ENCODE measurements at places on chromosomes 2 and 18.

- no peak for DNase-seq
Observed at GRCh38 chr2:215280326-215280725, 31.5 kb upstream of the ATIC start.

GRCh38 chr18:8496186-8496585, 113.1 kb upstream of the RAB12 start:
- no peak for DNase-seq

DNA sequence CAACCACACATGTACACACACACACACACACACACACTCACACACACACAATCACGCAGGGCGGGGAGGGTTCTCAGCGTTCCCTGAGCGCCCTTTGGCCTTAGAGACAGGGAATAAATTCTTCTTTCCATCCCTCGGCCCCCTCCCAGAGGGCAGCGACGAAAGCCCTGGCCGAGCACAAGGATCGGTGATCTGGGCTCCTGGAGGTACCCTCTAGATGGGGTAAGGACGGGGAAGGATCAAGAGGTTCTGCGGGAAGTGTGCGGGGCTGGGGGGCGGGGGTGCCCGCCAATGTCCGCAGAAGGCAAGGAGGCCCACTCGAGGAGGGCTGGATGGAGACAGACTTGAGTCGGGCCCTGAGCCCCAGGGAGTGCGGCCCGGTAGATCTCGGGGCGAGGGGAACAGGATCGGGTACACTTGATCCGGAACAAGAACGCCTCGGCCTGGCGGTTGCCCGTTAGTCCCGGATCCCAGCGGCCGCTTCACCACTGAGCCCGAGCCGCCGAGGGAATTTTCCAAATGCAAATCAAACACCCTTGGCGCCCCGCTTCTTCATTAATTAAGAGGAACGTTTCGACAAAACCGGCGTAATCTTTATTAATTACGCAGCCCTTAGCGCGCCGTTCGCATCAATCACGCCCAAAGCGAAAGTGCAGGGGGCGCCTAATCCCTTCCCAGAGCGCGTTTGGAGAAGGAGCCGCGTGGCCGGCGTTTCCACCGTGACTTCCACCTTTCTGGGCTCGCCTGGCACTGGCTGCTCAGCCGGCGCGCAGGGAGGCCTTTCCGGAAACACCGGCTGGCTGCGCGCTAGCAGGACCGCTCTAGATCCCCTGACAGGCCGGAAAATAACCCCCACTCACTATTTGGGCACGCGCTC, 7.0 kb upstream of the PAX3 start:
- DNase-seq = peak; percentile 63

DNA sequence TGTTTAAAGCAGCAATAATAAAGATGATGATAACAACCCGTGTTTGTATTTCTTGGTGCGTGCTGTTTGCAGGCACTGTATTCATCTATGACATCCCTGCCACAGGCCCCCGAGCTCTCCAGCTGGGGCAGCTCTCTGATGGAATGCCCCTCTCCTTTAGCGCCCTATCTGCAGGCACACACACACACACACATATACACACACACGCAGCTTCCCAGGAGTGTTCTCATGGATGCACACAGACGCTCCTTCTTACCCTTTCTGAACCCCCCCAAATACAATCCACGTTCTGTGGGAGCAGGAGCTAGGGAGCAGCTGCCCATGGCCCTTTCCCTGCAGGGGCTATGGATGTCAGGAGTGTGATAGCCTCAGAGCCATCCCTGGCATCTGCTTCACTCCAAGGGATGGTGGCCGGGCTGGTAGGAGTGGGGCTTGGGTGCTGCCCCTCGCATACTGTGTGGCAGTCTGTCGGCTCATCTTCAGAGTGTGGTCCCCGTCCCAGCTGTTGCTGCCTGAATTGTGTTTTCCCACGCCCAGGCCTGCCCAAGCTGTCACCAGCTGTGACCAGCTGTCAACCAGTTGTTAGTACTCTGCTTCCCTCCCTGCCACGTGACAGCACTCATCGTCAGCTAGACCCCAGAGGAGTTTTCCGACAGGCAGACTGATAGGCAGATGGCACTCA, 50.8 kb upstream of the MYCN start:
- no peak for DNase-seq

- no peak for DNase-seq
Observed at GRCh38 chr18:40739029-40739428, 1216.0 kb upstream of the PIK3C3 start.

- DNase-seq = no peak
Observed at GRCh38 chr2:120132190-120132589, 91.0 kb downstream of the TMEM185B start.

DNA sequence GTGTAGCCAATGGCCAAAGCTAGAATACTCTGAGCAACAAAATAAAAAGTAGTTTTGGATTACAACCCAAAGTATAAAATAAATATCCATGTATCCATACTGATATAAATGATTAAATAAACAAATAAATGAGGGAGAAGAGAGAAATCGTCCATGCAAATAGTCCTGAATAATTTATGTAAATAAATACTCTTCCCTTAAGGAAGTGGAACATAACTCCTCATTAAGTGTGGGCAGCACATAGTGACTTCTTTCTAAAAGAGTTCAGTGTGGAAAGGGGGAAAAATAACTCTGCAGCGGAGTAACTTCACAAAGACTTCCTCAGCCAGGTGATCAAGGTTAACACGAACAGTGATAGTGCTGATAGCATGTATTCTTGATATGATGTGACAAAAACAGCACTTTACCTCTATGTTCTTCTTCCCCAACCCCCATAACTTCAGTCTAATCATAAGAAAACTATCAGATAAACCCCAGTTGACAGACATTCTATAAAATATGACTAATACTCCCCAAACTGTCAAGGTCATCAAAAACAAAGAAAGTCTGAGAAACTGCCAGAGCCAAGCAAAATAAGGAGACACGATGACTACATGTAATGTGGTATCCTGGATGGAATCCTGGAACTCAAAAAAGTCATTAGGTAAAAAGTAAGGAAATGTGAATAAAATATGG, 30.7 kb downstream of the METTL8 start:
- no peak for DNase-seq

DNA sequence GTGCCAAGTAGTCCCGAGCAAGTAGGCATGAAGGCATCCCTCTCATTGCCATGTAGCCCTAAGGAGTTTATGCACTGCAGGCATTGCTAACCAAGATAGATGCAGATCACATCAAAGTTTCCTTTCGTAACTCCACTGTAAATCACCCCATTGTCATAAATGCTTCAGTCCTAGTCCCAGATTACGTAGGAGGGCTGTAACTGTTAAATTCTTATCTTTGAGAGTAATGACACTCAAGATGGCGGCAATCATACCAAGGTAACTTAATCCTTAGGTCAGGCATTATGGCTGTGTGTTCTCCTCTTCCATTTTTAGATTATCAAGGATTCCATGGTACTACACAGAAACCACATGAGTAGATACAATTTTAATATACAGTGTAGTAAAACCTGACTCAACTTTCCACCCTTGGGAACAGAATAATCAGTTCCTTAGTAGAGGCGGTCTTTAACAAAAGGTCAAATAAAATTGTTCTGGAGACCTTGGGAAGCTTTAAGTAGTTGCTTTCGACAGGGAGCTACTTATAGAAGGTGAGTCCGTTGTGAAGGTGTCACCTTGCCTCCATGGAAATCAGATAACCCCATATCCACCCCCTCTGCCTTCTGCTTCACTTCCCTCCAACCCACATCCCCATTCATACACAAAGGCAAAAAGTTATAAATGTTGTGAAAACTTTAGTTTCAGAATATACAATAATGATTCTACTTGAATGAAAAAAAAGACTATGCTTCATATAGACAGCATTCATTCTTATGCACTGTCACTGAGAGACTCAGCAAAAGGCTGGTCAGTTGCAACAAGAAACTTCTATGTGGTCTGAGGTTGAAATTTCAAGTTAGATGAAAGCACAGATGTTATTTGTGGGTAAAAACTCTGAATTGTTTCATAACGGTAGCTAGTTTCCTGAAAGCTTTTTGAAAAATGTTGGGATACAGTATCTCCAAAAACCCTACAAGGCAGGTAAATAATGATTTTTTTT, 64.8 kb upstream of the GALNT5 start:
- no peak for DNase-seq

DNA sequence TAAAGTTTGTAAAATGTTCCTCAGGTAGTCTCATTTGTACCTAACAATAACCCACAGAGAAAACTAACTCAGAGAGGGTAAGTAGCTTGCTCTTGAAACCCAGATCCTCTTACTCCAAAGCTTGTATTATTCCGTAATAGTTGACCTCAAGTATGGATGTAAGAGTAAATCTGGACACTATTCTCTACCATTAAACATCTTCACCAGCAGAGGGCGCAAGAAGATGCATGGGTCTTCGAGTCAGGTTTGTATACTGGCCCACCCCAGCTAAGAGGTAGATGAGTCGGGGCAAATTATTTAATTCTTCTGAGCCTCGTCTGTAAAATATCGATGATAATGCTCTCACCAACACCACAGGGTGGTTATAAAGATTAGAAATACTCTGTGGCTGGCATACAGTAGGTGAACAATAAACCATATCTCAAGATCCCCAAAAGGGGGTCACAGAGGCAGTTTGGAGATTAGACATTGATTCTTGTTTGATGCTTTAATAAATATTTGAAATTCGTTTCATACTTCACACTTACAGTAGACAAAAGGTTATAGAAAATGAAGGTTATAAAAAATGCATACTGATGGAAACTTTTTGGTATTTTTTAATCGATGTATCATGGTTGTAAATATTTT, 3.5 kb upstream of the CABLES1 start:
- peak; percentile 77 for DNase-seq

DNA sequence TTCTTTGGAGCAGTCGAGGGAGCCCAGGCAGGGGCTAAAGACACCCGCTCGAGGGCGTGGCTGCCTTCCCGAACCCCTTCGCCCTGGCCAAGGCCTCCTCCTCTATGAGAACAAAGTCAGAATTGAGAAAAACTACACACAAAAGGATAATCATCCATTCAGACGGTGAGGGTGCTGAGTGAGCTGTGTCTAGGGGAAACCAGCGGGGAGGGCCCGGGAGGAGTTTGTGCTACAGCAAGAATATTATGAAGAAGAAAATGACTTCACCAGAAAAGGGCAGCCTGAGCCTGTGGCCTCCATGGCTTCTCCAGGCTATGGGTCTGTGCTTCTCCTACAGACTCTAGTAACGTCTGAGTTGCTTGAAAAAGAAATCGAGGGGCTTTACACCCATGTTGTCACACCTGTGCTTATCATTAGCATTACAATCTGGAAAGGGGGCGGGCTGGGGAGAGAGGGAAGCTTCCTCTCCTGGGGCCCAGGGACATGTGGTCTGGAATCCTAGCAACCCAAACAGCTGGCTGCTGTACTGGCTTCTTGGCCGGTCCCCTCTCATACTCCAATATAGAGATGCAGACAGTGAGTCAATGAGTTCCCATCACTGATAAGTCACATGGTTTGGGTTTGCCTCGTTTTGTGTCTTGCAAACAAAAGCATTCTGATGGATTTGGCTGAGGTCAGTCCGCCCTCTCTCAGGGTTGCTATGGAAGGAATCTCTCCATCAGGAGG, 52.0 kb upstream of the ARL4C start:
- no peak for DNase-seq

GRCh38 chr2:26732446-26732845, 31.6 kb upstream of the SLC35F6 start:
- DNase-seq = no peak

- DNase-seq = no peak
Observed at GRCh38 chr2:100208141-100208770, 65.9 kb upstream of the AFF3 start.

DNA sequence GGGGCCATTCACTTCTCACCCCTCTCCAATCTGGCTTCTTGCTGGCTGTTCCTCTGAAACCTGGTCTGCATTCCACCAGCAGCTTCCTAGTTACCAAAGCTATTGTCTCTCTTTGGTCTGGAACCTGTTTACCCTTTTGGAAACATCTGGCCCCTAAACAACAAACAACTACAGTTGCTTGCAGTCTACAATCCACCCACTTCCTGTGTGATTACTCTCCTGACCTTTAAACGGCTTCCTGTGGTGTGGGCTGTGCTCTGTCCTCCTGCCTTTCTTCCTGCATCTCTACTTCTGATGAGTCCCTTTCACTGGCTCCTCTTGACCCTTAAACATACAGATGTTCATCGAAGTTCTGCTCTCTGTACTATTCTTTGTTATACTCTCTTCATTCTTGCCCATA, 303.8 kb downstream of the TDRD15 start:
- no peak for DNase-seq

GRCh38 chr2:234448506-234449184, 48.2 kb downstream of the ARL4C start:
- no peak for DNase-seq

DNA sequence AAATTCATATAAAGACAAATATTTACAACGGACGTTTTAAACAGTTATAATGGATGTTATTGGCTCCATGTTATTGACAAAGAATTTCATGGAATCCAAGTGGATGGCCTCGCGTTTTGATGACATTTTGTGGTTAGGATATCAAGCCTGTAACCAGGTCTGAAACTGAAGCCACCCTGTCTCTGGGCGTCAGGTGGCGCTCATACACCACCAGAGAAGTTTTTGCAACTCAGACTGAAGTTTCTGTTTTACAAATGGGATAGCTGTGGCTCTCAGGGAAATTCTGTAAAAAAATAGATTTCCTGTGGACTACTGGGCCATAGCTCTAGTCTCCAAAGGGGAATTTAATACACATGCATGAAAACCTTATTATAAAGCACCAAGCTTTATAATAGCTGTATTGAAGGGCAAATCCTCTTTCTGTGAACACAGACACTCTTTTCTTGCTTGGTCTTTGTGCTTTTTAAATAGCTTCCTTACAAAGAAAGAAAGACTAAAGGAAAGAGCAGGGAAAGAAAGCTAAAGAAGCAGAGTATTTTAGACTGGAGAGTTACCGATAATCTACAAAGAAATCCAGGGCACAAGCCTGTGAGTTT, 86.7 kb downstream of the C18orf54 start:
- DNase-seq = peak; percentile 10

DNA sequence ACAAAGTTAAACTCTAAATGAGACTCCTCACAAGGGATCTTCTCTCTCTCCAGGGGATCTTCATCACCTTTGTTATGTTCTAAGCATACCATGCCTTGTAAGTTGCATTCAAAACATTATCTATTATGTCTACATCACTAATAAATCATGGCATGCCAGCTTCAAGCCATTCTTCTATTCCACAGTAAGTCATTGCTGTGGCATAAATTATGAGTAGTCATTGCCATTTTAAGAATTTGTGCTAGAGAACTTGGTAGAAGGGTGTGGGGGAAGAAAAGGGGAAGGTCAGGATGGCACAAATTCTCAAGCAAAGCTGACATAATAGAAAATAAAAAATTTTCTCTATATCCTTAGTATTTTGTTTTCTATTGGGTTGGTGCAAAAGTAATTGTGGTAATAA, 33.5 kb downstream of the BARD1 start:
- no peak for DNase-seq

DNA sequence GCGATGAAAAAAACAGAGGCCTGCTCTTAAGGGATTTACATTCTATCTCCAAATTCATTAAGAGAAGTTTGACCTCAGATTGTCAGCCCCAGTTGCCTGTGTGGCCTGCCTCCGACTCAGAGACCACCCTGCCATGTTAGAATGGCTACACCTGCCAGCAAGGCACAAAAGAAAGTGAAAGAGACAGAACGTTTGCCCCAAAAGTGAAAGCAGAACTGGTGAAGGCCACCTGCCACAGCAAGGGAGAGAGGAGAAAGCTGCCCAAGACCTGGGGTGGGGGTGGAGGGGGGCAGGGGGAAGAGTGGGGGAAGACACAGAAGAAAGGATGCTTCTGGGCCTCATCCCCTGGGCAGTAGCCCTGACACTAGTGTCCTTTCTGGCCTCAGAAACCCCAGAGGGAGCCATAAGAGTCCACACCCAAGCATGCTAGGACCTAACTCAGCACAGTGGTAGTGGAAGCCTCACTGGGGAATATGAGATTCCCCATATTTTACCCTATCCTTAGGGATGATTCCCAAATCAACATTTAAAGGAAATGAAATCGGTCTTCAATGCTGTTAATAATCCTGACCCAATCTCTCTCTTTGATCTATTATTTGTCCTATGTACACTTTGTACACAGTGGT, 389.7 kb downstream of the TXNL1 start:
- DNase-seq = no peak
